ENCODE measurements at places on chromosomes 11 and 22.
A peak's percentile ranks its signal among the peaks of the same experiment; 100 is the strongest.

DNA sequence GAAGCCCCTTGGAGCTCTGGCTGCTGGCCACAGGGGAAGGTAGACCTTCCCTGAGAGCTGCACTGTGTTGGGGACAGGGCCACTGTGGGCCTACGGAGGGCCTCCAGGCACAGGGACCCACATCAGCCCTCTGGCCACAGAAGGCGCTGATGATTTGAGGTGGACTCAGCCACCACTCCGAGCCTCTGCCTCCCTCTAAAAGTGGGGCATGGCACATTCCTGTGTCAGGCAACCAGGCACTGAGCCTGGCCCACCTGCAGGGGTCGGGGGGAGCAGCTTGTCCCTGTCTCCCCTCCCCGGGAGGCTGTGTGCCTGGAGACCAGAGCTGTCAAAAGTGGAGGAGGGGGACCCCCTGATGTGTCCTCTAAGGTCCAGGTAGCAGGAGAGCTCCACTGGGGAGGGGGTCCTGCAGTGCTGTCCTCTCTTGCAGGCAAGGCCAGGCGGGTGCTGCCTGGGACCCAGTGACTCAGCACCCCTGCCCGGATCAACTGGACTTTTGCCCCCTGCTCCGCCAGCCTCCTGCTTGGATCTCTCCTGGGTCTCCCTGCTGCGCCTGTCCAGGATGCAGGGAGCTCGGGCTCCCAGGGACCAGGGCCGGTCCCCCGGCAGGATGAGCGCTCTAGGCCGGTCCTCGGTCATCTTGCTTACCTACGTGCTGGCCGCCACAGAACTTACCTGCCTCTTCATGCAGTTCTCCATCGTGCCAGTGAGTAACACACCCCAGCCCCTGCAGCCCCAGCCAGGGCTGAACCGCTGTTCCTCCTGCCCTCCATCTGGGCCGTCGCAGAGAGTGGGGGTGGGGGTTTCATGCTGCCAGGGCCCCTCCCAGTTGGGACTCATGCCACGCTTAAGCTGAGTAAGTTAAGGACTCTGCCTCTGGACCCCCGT is 17.5 kb upstream of the CDKN1C start:
- DNase-seq: no peak

DNA sequence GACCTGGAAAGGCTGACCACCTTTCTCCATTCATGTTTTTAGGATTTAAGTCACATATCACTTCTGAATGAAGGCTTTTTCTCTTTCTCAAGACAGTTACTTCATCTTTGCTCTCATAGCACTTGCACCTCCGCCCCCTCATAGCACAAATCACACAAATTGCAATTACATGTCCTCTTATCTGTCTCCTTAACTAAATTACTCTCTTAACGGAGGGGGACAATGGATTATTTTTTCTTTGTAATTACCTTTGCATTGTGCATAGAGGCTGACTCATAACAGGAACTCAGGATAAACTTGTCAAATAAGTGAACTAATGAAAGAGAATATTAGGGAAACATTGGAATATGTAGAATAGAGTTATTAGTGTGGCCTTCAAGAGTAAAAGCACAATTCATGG is 94.7 kb downstream of the MUC15 start:
- no peak for DNase-seq

DNA sequence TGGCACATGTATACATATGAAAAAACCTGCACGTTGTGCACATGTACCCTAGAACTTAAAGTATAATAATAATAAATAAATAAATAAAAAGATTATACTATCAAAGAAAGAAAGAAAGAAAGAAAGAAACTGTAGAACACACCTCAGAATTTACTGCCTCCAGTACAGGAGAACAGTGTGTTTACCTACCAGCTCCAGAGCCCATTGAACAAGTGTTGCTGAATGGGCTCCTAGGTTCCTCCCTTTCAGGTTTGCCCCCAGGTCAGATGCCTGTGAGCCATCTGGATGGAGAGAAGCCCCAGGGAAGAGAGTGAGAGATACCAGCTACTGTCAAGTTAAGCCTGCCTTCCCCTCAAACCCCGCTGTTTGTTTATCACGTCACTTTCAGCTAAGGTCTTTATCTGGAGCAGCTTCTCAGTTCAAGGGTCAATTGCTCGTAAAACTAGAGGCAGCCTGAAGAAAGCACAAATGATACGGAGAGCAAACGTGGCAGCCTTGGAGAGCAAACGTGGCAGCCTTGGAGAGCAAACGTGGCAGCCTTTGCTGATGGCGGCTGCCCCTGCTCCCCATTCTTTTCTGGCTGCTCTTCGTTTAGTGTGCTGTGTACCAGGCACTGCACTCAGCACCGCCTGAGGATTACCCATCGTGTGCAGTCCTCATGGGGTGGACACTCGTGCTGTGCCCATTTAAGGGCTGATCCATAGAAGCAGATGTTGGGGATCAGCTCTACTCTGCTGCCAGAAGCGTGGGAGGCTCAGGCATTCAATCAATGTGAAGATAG is 111.7 kb downstream of the ADAMTS15 start:
- no peak for DNase-seq

DNA sequence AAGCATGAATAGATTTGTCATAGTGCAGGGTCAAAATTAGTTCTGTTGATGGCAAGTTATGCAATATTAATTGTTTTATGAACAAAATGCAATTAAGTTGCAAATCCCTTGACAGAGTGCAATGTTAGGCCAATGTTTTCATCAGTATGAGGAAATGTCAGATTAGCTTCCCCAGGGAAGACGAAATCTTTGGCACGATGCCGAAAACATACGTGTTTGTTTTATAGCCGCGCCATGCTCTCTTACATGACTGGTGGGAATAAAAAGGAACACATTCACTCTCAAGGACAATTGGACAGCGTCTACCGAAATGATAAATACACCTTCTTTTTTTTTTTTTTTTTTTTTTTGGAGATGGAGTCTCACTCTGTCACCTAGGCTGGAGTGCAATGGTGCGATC is 27.0 kb downstream of the MFNG start:
- no peak for DNase-seq

DNA sequence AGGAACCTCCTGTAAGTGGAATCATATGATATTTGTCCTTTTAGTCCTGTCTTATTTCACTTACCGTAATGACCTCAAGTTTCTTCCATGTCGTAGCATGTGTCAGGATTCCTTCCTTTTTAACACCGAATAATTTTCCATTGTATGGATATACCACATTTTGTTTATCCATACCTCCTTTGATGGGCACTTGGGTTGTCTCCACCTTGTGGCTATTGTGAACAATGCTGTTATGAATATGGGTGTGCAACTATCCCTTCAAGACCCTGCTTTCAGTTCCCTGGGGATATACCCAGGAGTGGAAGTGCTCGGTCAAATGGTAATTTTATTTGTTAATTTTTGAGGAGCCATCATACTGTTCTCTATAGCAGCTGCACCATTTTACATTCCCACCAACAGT is 244.9 kb upstream of the BLID start:
- no peak for DNase-seq

- no peak for DNase-seq
These were observed 143.9 kb upstream of the MPPED2 start for GRCh38 chr11:30730011-30730410.

- DNase-seq: no peak
These were observed 736.7 kb upstream of the ANO5 start for GRCh38 chr11:21456186-21456585.

DNA sequence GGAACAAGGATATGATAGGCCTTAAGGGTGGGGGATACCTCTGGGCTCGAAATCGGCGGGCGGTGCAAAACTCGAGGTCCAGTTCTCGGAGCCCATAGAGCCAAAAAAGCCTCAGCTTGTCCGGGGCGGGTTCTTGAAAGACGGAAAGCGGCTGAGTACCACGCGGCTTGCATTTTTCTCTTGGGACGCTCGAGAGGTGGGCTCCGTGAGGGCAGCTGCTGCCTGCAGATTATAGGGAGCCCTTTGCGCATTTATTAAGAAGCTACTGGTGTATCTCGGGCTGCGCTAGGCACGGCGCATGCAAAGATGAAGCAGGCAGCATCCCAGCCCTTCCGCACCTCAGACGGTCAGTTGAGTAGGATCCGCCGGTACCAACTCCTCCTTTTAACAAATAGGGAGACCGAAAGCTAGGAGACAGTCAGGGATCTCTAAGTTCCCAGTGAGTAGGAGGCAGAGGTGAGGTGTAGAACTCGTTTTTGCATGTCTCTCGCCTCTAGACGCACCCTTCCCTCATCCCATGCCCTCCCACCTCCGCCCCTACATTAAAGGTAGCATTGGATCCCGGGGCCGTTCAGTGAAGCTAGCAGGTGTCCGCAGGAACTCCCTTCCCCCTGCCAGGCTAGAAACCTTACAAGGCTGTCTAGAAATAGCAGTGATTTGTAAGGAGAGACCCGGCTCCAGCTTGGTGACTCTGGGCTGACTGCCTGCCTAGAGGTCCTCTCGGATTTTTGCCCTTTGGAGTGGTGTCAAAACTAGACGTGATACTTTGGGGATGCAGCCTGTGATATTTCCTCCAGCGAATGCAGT is 768 bp downstream of the LDHA start:
- DNase-seq: peak; percentile 55

GRCh38 chr11:119615882-119616196 is 113.2 kb downstream of the NECTIN1 start:
- DNase-seq: no peak

All from ecto neural progenitor cell (in vitro differentiated cells).